ENCODE measurements at places on chromosomes 11 and 22.

- peak; percentile 81 for DNase-seq
Measured at GRCh38 chr11:130037058-130037457, 32.6 kb upstream of the APLP2 start.

GRCh38 chr11:118901494-118902335, 18.0 kb downstream of the CXCR5 start:
- DNase-seq = no peak

- DNase-seq = no peak
Measured at GRCh38 chr11:134911514-134912180, 499.6 kb upstream of the B3GAT1 start.

GRCh38 chr11:15864026-15864805, 492.1 kb downstream of the SOX6 start:
- no peak for DNase-seq

DNA sequence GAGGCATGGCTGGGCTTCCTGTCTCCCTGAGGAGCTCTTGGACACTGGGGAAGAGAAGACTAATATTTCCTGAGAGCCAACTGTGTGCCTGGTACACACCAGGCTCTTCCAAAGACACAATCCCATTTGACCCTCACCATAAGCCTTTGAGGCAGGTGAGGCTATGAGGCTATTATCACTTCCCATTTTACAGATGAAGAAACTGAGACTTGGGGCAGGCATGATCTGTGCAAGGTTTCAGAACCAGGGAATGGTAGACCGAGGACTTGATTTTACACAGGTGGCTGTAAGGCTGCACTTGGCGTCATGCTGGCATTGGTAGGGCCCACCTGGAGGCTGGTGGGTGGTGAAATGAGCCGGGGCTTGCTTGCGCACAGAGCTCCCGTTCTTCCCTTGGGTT, 90.8 kb downstream of the LRRC32 start:
- no peak for DNase-seq

DNA sequence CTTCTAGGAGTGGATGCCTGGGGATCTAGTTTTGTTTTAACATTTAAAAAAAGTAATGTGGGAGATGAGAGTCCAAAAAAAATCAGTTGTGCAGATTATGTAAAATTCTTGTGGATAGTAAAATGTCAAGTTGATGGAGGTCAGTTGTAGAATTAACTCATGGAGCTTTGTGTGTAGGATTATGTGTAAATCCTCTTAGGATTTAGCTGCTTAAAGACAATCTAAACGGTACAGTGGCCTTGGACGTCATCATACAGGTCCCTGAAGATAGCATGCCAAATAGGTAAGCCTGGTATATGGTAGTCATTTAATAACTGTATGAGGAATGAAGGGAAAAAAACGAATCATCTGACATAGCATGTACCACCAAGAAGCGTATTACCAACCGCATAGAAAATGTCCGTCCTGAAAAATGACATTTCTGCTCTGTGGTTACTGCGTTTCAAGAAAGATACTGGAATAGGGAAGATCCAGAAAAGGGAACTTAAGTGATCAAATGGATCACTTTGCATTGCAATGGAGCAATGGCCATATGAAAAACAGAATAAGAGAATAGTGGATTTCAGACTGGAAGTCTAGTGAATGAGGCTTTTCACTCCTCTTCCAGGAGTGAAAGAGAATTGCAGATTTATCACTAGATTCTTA, 61.3 kb downstream of the BCL2L13 start:
- DNase-seq = no peak

DNA sequence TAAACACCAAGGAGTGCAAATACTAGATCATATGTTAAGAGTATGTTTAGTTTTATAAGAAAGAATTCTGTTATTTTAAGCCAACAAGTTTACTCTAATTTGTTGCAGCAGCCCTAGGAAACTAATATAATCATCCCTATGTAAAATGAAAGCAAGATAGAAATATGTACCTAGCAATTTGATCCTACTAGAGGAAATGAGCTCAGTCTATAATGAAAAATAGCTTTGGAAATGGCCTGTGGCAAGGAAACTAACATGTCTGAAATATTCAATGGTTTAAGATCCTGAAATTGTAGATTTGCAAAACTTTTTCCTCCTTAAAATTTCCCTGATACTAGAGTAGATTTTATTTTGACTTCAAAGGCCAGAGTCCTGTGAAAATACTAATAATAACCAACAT, 112.7 kb upstream of the SLC5A12 start:
- DNase-seq = no peak

DNA sequence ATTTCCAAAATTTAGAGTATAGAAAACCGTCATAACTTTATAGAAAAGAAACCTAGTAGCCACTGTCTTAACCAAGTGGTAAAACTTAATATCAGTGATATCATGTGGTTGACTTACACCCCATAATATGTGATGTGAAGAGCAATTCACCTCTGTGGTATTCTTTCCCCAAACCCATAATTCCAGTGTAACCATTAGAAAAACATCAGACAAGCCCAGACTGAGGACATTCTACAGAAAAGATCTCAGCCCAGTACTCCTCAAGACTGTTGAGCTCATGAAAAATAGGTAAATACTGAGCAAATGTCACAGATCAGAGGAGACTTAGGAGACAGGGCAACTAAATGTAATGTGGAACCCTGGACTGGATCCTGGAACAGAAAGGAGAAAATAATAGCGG, 134.6 kb downstream of the PGR start:
- no peak for DNase-seq

- DNase-seq = no peak
Measured at GRCh38 chr11:114259124-114259526, 37.1 kb upstream of the NNMT start.

DNA sequence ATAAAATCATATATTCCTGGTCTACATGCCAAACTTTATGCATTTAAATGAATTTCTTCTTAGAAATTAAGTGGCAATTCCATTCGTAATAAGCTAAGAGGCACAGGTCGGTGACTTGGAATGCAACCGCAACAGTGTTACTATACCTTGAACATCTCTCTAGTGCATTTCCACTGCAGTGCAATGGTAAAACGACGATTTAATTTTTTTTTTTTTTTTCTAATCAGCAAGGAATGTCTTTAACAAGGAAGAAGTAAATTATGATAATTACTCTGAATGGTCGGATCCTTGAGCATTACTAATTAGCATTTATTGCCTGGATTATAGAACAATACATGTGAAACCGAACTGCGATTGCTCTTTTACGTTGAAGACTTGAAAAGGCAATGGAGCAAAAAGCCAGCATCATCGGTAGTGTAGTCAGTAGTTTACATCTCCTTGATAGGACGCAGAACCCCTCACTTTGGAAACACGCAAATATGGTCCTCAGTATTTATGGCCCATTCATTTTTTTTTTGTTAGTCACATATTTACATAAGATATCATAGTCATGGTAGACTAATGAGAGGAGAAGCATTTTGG, 20.2 kb downstream of the BLID start:
- DNase-seq = no peak

DNA sequence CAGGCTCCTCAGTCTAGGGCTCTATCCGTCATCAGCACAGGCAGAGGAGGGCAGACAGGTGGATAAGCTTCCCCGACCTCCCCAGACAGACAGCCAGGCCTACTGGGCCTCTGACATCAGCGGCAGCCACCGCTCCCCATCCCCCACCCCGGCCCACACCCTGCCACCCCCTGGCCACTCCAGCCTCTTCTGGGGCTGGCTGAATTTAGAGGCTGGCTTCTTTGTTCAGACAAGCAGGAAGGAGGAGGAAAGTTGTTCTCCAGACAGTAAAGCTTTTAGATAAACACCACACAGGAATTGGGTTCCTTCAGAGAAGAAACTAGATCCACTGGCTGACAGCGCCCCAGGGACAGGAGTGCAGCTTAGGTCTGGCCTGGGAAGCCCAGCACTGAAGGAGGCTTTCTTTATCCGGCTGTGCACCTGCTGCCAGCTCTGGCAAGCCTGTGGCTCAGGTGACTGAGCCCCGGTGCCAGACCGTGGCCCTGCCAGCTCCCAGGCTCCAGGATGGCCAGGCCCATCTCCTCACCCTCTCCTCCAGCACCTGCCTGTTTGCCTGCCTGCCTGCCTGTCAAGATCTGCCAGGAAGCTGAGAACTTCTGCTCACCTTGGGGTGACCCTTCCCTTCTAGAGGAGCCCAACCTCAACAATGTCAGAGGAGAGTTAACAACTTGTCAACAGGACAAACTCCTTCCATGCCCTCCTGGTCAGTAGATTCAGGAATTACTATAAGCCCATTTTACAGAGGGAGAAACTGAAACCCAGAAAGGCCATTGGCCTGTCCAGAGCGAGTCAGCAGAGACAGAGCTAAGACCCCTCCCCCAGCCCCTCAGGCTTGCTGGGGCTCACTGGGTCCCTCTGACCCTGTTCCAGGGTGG, 44.0 kb upstream of the KLHL35 start:
- DNase-seq = no peak

GRCh38 chr11:15146271-15147003, 31.7 kb downstream of the INSC start:
- no peak for DNase-seq

DNA sequence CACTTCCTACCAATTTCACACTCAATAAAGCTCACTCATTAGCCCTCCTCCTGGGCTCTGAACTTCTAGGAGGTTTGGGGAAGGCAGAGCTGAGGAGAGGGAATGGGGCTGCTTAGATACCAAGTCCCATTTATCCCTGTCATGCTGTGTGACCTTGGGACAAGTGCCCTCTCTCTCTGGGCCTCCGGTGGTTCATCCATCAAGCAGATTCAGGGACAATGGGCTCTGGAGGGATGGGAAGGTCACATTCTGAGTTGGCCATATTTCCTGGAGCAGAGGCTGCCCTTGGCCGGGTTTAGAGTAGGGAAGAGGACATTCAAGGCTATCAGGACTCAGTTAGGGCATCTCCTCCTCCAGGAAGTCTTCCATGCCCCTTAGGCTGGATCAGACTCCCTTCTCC, 66.7 kb downstream of the PDE2A start:
- no peak for DNase-seq

- DNase-seq = no peak
Measured at GRCh38 chr11:61951484-61952135, 1.5 kb downstream of the BEST1 start.

DNA sequence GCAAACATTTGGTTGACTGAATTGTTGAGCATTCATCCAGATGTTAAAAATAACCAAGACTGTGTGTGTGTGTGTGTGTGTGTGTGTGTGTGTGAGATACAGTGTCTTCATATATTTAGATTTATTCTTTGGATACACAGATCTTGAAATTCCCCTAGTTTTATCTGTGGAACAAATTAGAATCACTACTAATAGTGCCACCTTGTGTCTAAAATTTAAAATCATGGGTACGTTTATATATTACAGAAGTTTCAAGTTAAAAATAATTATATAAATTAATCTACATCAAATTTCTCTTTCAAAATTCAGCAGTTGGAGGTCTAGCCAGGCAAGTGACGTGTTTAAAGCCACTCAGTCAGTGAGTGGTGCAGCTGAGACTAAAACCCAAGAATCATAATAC, 1566.2 kb upstream of the TENM4 start:
- peak; percentile 2 for DNase-seq

DNA sequence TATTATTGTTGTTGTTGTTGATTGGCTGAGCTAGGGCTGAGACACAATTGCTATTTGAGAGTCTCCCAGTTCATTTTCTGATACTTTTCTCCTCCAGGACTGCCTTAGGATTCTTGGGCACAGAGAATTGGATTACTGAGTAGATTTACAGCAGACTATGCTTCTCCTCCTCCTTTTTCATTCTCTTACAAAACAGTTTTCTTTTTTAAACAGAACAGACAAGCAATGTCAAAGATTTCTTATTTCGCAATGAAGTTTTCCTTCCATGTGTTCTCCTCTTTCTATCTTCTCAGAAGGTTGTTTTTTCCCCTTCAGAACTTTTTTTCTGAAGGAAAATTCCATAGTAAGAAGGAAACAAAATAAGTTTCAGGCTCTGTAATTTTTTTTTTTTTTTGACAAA, 19.8 kb upstream of the TIMP3 start:
- DNase-seq = no peak

- DNase-seq = peak; percentile 69
Measured at GRCh38 chr11:17063171-17064002, 14.1 kb downstream of the RPS13 start.

- no peak for DNase-seq
Measured at GRCh38 chr11:103671143-103671651, 365.2 kb upstream of the DDI1 start.

GRCh38 chr11:46951864-46952263, 15.3 kb downstream of the CSTPP1 start:
- DNase-seq = peak; percentile 4

DNA sequence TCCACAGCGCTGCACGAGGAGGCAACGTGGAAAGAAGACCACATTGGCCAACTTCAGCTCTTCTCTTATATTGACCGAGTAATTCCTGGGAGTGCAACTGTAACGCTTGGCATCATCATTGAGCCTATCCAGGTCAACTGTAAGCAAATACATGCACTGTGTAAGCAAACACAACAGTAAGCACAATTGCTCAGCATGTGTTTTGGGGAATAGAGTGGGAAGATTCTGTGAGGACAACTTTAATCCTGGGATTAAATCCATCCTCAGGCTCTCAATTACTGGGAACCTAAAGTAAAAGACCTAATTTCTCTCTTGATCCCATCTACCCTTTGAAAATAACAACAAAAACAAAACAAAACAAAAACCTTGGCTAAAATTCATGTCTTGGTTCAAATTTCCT, 109.5 kb upstream of the DDI1 start:
- no peak for DNase-seq

DNA sequence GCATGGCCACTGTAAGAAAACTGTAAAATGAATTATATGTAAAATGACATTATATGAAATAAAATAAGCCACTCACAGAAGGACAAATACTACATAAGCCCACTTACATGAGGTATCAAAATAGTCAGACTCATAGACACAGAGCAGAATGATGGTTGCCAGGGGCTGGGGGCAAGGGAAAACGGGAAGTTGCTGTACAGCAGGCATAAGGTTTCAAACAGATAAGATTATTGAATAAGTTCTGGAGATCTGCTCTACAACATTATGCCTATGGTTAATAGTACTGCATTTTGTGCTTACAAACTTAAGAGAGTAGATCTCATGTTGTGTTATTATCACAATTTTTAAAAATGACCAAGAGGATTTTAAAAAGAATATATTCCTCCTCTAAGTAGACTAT, 32.7 kb upstream of the HEPHL1 start:
- no peak for DNase-seq

DNA sequence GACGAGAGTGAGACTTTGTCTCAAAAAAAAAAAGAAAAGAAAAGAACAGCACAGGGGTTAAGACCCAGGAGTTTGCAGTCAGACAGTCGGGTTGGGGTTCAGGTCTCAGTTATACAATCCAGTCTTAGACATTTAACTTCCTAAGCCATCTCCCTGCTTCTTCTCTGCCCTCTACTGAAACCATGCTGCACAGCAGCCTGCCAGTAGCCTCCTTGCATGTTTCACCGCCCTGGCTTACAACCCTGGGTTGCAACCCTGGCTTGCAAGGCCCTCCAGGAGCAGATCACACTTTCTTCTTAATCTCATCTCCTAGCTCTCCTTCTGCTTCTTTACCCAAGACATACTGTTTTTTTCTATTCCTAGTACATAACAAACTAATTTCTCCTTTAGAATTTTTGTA, 5.9 kb upstream of the B3GAT3 start:
- DNase-seq = peak; percentile 28

DNA sequence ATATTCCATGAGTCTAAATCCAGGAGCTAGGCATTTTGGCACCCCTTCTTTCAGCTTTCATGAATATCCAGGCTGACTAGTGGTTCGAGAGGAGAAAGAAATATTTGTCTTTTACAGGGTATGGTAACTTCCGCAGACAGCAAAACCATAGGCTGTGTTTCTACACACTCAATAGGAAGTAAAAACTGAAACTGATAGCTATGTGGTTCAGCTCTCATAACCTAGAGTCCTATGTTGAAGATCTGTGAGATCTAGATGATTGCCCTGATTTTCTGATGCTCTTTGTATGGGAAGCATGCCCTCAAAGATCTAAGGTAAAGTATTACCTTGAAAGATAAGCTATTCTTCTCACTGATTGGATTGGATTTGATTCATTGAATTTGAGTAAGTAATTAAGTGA, 118.3 kb downstream of the CD44 start:
- DNase-seq = no peak
